Mucosa of gallbladder (tissue), 1 donor: ENCODE measurements at places on chromosomes 5 and 9.

DNA sequence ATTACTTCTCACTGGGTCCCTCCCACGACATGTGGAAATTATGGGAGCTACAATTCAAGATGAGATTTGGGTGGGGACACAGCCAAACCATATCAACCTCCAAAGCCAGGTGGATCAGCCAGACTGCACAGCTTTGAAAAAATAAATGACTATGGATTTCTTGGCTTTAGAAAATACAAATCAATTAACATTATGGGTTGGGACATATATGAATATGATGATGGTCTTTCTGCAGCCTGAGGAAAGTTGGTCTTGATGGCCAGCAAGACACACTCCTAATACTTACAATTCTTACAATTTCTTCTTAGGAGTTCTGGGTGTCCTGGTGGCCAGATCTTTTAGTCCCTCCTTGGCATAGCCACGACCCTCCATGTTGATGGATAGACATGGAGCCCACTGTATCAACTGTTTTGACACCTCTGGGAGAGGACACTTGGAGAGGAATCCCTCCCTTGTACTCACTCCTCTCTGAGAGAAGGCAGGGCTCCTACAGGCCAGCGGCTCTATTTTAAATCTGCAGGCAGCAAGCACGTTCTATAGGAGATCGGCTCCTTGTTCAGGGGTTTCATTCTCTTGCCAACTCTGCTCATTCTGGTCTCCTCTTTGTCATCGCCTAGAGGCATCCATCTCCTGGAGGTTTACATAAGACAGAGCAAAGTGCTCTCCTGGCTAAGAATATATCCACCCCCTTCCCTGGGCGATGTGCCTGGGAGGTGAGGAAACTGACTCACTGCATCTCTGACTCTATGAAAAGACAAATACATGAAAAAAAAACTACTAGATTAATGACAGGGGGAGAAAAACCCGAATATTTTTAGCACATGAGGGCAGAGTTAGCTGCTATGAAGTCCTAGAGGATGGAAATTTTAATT, 145.9 kb downstream of the CARTPT start:
- no peak for DNase-seq

DNA sequence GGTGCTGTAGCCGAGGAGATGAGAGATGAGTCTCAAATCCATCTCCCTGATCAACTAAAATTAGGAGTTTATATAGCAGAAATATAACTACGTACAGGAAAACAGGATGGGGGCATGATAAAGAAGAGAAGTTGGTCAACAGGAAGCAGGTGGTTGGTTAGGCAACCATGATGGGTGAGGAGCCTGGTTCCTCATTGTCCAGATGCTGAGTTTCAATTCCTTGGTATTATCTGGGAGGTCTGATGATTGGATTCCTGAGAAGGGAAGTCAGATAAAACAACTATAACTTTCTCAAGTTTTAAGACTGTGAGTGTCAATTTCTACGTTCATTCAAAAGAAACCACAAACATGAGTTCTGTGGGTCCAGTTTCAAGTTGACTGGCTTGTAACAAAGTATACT, 323.9 kb downstream of the MTRR start:
- no peak for DNase-seq

DNA sequence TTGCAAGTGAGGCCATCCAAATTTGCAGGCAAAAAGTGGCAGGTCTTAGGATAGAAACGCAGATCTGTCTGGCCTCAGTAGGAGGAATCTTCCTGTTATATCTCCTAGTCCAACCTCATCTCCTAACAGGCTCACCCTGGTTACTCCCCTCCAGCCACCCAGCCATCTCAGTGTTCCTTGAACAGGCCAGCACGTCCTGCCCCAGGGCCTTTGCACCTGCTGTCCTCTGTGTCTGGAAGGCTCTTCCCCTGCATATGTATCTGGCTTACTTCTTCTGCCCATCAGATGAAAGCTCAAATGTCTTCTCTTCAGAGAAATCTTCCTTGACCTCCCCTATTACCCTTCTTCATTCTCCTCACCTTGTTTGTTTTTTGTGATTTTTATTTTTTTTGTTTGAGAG, 107.3 kb upstream of the ALDH1B1 start:
- no peak for DNase-seq

GRCh38 chr5:26690511-26690910, 347.9 kb downstream of the CDH9 start:
- DNase-seq: no peak

- no peak for DNase-seq
Observed at GRCh38 chr9:33130961-33131789, 36.0 kb downstream of the B4GALT1 start.

GRCh38 chr5:2653991-2654390, 97.5 kb downstream of the IRX2 start:
- no peak for DNase-seq

GRCh38 chr5:66993882-66994281, 202.7 kb downstream of the CD180 start:
- no peak for DNase-seq

DNA sequence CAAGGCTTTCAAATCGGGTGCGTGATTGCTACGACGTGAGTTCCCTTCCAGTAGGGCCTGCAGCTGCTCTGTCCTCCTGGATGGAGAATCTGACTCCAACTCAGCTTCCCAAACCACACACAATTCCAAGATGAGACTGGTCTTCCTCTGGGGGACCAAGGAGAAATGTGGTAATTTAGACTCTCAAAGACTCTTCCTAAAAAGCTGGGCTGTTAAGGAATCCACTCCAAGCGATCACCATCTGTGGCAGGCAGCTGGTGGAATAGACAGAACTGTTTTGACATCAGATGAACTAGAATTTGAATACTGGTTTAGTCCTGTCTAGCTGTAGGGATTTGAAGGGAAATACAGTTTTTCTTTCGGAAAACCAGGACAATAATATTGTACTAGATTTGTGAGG, 130.7 kb upstream of the KLF4 start:
- no peak for DNase-seq

GRCh38 chr5:79109527-79110492, 1.8 kb upstream of the BHMT start:
- DNase-seq: no peak

GRCh38 chr9:86349271-86349670, 4.9 kb downstream of the TUT7 start:
- no peak for DNase-seq

DNA sequence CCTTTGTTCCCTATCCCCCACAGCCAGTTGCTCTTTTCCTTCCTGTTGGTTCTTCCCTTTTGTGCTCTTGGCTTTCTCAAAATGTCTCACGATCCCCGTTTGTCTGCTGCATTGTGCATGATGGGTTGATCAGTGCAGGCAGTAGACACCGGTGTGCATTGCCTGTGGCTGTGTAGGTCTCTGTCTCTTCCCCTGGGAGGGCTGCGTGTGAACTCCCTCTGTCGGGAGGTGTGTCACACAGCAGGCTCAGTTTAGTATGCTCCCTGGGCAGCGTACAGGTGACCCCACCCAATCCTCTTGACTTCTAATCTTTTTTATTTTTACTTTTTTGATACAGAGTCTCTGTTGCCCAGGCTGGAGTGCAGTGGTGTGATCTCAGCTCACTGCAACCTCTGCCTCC, 265.3 kb downstream of the FSTL4 start:
- DNase-seq: no peak

DNA sequence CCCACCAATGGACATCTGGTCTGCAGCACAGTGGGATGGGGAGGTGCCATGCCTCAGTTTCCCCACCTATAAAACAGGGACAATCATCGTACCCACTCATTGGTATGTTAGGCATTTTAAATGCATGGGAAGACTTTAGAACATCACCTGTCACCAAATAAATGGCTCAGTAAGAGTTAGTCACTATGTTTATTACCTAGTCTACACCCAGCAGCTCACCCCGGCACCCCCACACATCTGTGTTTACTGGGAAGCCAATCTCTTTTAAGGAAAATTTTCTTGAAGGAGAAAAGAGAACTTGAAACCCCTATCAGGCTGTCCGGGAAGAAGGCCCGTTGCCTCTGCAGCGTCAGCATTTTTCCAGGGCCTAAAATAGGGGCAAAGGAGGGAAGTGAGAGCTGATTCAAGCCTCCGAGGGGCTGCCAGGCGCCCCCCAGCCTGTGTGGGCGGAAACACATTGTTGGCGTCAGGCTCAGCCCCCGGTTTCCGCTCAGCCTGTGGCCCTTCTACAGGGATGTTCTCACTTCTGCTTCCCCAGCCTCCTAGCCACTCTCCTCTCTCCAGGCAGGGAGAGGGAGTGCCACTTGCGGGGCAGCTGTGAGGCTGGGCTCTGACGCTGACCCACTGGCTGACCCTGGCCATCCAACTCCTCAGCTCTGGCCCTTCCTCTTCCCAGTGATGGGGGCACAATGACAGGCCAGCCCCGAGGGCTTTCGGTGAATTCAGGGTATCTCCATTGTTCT, 4.6 kb downstream of the CSF1R start:
- peak; percentile 69 for DNase-seq

DNA sequence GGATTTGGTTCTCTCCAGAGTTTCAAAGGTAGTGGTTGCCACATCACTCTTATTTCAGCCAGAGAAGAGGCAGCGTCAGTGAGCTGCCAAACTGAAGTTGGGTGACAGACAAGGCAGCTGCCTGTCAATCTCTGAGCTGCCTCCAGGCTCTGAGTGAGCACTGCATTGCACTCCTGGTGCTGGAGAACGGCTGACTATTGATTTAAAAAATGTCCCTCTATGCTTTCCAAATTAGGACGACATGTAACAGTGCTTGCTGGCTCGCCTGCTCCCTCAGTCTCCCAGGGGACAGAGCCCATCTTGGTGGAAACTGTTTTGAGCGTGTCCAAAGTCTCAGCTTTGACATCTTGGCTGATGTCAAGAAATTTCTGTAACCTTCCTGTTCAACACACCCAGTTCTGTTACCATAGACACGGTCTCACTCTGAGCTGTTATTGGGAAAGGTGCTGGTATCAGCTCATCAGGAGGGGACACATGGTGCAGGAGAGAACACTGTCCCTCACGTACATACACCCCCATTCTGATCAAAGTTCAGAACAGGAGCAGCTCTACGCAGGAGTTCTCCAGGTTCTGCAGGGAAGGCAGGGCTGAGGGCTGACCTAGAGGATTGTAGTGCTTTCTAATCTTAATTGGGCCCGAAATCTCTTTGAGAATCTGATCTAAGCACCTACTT, 15.7 kb downstream of the PCDH12 start:
- DNase-seq: no peak

- DNase-seq: no peak
Observed at GRCh38 chr5:115575167-115576070, 26.9 kb downstream of the TICAM2 start.

- no peak for DNase-seq
Observed at GRCh38 chr5:160312960-160313727, 780 bp upstream of the CCNJL start.

DNA sequence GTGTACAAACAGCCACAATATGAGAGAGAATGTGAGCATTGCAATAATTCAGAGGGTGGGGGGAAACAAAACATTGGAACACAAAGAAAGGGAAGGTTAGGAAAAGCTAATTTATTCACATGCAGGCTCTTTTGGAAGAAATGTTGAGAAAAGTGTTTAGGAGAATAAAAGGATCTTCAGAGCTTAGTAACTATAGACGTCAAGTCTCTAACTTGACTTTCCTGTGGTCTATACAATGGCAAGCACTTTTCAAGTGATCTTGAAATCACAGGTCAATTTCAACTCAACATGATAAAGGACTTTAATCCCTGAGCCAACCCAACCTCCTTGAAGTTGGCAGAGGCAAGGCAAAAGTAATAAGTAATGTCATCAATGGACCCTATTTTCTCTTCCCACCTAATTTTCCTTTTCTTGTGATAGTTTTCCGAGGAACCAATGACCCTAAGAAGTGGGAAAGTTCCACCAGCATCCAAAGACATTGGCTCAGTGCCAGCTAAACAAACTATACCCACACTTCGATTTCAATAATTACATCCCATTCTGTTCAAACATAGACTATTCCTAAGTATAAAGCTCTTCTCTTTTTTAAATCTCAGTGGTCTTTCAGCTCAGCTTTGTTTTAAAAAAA, 23.7 kb downstream of the RFK start:
- no peak for DNase-seq

- no peak for DNase-seq
Observed at GRCh38 chr9:122912671-122912963, 506 bp downstream of the ZBTB6 start.

DNA sequence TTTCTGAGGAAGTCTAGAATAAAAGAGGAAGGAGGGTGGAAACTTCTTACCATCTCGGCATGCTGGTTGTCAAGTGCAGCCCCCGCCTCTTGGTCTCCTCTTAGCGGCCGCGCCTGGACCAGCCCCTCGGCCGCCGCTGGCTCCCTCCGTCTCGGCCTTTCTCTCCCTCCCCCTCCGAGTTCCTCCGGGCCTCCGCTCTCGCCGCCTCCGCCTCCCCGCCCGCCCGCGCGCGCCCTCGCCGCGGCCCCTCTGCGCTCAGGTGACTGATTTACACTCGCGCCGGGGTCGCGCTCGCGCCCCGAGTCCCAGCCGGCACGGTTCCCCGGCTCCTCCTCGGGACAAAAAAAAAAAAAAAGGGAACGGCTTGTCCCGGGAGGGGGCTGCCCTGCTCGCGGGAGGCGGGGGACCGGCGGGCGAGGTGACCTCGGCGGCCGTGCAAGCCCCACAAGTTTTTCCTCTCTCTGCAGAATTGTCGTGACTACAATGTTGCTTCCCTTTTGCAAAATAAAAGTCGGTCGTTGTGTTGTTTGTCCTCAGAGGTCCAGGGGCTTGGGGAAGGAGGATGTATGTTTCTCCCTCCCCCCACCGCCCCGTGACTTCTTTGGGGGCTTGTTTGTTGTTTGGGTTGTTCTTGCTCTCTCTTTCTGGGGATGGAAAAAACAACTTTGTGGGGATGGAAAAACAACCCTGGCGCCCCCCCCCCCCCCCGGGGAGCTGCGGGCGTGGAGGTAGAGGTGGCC, at the start of gene BNC2:
Gene BNC2, minus strand, starts transcription at position 75 of the 740 bp plus-strand sequence. Its CDS starts 22 bp downstream, at position 53.
- peak; percentile 29 for DNase-seq

- peak; percentile 14 for DNase-seq
Observed at GRCh38 chr9:71096421-71097108, 24.9 kb downstream of the TRPM3 start.

DNA sequence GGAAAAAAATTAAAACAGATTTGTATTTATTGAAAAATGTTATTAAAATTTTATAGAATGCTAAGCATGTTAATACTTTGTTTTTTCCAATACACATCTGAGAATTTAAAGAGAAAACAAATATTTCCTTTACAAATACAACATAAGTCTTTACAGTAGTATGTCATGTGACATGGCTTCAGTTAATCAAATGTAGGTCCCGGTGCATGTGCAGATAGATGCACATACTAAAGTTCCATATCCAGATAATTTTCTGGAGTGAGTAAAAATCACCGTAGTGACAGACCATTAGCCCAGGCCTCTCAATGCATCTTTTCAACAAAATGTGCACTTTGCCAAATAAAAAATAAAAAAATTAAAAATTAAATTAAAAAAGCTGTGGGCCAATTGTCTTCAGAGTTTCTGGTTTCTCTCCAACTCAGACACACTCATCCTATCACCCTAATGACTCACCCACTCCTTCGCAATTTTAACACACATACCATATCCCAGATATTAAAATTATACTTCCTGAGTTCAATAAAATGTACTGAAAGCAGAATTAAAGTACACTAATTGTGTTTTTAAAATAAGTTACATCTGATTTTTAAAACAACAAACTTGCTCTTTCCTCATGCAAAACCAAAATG, 508.1 kb downstream of the NR2F1-AS1 start:
- no peak for DNase-seq

- no peak for DNase-seq
Observed at GRCh38 chr5:129903466-129904101, 681 bp upstream of the CHSY3 start.

GRCh38 chr5:75441560-75441959, 69.9 kb downstream of the CERT1 start:
- no peak for DNase-seq
